Femur (tissue), 1 donor: ENCODE measurements at places on chromosomes 6 and 20.

GRCh38 chr20:5895626-5896025, 54.7 kb downstream of the TRMT6 start:
- DNase-seq, result no peak

- no peak for DNase-seq
Measured at GRCh38 chr20:11778206-11778570, 139.5 kb upstream of the BTBD3 start.

DNA sequence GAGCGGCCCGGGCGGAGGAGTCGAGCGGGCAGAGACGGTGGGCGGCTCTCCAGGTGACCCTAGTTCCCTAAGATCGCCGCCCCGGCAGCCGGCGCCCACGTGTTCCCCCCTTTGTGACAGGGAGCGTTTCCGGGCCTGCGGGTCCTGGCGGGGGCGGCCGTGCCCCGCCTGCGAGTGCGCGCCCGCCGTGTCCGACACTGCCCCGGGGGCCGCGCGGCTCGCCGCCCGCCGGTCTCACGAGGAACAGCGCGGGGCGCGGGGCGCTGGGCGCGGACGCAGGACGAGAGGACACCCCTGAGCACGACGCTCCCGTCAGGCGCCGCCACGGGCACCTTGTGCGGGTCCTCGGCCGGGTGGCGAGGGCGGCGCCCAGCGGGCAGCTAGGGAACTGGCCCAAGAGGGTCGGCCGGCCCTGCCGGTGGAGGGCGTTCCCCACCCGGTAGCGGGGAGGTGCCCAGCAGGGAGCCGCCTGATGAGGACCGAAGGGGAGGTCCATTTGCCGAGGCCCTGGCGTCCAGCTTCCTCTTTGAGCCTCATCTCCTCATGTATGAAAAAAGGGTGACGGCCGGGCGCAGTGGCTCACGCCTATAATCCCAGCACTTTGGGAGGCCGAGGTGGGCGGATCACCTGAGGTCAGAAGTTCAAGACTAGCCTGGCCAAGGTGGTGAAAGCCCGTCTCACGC, at the start of gene VARS1:
Gene VARS1, minus strand, starts transcription at position 137 of the 683 bp plus-strand sequence. CDS start 535 bp downstream, outside the sequence.
- DNase-seq, result peak; percentile 93

DNA sequence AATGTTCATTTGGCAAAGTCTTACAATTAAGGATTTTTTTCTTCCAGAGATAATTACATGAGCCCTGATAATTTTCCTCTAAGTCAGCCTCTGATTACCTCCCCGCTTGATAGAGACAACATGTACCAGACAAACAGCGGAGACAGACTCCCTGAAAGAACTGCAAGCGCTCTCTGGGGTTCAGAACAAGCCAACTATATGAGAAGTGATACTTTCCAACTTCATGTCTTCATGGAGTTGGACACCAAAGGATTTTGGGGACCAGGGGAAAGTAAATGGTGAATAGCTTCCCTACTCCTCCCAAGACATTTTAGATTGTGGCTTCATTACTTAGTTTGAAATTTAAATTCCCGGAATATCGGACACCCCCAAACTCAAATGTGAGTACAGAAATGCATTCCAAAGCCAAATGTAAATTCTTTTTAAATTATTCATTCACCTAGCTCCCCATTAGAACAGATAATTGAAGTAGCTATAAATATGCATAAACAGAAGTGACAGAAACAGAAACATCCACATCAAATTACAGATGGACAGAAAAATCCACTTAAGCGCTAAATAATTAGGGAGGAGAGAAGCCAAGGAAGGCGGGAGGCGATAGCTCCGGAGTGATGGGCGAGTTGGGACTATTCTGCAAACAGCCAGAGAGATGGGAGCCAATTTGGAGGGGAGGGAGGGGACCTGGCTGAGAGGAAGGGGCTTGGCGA, 129.7 kb upstream of the AKAP12 start:
- peak; percentile 42 for DNase-seq
